Astrocyte (in vitro differentiated cells and primary cell): ENCODE measurements at places on chromosomes 2 and 18. TPM values are rescaled to one million over a fixed set of nuclear protein-coding genes. Genes with fewer than 3 reads are reported as not detected.

DNA sequence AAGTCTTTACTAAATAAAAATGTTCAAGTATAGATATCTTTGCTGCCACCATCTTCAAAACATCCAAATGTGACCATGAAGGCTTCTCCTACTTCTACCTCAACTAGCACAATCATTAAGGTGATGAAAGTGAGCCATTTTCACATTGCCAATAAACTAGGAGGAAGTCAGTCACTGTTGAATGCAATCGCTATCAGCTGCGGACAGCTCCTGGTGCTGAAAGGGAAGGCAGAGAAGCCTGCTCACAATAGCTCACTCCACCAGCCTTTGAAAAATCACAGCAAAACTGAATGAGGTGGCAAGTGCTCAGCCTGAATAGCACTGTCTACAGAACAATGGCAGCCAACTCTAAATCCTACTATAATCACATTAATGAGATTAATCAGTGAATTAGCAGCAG is 2.2 kb downstream of the MYT1L start:
- peak; percentile 0 for DNase-seq

The KCTD1 gene
- total RNA-seq, result 27.0 and 31.8 TPM in 2 replicates

DNA sequence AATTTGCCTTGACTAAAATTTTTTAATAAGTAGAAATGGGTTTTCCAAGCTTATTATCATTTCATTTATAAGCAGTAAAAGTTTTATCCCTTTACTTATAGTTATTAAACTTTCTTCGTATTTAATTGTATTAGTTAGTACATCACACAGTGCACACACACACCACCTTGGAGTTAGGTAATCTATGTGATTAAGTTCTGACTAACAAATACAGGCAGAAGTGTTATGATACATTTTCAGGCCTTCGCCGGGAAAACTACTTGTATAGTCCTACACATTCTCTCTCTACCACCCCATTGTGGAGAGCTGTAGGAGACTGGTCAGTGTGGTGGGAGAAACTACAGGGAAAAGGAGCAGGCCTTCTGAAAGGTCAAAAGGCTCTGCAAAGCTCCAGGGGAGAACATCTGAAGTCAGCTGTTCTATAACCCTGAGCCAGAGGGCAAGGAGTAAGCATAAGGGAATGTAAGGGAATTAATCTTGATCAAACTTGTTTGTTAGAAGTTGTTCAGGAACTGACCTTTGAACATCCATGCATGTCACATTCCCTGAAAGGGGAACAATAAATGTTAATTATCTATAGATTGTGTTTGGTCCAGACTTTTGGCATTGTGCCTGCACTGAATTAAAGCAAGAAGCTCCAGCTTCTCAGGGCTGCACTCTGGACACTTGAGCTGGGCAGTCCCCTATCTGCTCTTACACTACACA is 231.7 kb downstream of the FSIP2 start:
- peak; percentile 20 for DNase-seq

DNA sequence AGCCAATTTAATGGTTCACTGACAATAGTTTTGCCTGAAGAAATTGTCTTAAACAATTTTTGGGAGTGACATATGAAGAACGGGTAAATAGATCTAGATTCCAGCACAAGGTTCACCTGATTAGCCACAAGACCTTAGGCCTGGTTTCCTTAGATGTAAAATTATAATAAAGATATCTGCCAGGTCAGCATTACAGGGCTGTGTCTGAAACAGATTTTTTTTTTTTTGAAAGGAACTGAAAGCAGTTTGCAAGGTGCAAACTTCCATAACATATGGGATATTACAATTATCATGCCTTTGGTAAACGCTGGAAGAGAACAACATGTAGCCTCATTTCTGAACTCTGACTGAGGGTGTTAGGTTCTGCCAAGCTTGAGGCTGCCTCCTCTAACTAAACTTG is 599.4 kb downstream of the ERBB4 start:
- DNase-seq, result no peak

- DNase-seq, result peak; percentile 44
Measured at GRCh38 chr2:226887940-226888339, 52.1 kb downstream of the RHBDD1 start.
